ENCODE measurements at places on chromosomes 11 and 22.

- no peak for DNase-seq
- H3K36me3 ChIP-seq, result no peaks in the 10 kb centered on the region
- H3K4me1 ChIP-seq, result no peaks in the 10 kb centered on the region
- H3K27ac ChIP-seq, result no peak overlapping the region
Measured at GRCh38 chr22:36986242-36986821, 32.9 kb downstream of the TST start.

DNA sequence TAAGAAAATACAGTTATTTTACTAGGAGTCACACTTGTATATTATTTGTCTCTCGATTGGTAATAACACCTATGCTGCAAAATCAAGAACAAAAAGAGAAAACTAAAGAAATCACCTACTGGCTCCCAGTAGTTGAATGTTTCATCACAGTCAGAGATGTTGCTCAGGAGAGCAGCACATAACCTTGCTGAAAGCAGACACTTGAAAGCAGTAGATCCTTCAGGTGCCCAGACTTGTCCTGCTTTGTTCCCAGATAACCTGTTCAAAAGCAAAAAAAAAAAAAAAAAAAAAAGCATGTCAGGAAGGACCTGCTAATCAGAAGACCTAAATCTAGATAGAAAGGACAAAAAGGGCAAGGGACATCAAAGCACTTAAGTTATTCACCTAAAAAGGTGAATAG is 1.3 kb downstream of the ALG9 start:
- no peaks in the 10 kb centered on the region for H3K27me3 ChIP-seq
- H3K36me3 ChIP-seq, result peaks cover 43% of the 10 kb centered on the region
- H3K4me1 ChIP-seq, result no peaks in the 10 kb centered on the region
- no peak overlapping the region for H3K27ac ChIP-seq
- peak overlapping the region; percentile 82 for H3K4me3 ChIP-seq

DNA sequence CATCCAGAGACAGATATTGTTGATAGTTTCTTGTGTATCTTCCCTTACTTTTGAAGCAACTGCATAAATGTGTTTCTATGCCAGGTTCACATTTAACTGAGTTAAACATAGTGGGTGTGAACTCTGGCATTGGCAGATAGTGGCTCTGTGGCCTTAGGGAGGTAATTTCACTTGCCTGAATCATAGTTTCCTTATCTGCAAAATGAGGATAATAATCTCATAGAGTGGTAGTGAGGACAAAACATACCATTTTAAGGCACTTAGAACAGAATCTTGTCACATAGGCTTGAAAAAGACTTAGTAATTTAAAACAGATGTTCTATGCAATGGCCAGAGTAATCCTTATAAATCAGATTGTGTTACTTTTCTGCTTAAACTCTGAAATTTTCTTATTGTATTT is 56.4 kb upstream of the SYN3 start:
- no peak overlapping the region for H3K4me3 ChIP-seq
- no peak overlapping the region for H3K27ac ChIP-seq
- no peaks in the 10 kb centered on the region for H3K4me1 ChIP-seq
- H3K27me3 ChIP-seq, result no peaks in the 10 kb centered on the region
- no peaks in the 10 kb centered on the region for H3K36me3 ChIP-seq

DNA sequence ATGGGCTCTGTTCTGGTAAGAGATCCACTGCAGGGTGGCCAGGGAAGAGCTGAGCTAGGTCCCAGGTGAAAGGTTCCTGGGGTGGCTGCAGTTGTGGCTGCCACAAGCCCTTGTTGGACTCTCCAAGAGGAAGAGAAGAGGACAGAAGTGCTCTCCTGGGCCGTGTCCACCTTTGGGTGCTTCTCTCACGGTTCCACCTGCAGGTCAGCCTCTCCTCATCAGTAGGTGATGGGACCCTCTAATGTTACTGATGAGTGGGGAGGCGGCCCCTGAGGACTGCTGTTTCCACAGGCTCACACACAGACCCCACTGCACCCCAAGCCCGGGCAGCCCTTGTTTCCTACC is 804.9 kb downstream of the BRD1 start:
- no peaks in the 10 kb centered on the region for H3K27me3 ChIP-seq
- no peak for DNase-seq
- H3K36me3 ChIP-seq, result no peaks in the 10 kb centered on the region

- no peak for DNase-seq
- H3K27ac ChIP-seq, result no peak overlapping the region
- no peaks in the 10 kb centered on the region for H3K27me3 ChIP-seq
Measured at GRCh38 chr11:65834202-65834601, 439 bp downstream of the SNX32 start.

DNA sequence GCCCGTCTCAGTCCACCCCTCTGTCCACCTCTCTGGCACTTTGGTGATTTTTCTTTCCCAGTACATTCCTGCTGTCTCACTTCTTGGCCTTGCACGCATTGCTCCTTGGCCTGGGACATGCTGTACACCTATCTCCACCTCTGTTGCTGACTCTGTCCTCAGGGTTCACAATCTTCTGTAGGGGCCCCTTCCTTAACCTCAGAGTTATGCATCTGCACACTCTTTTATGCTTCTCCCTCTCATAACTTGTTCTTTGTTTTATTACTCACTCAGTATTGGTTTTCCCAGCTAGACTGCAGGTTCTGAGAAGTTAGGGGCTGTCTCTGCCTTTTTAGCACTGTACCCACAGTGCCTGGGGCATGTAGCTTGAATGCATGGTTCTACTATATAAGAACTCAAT is 139.1 kb upstream of the MTMR2 start:
- H3K27me3 ChIP-seq, result no peaks in the 10 kb centered on the region
- no peak for DNase-seq
- H3K4me3 ChIP-seq, result no peak overlapping the region
- H3K27ac ChIP-seq, result no peak overlapping the region

DNA sequence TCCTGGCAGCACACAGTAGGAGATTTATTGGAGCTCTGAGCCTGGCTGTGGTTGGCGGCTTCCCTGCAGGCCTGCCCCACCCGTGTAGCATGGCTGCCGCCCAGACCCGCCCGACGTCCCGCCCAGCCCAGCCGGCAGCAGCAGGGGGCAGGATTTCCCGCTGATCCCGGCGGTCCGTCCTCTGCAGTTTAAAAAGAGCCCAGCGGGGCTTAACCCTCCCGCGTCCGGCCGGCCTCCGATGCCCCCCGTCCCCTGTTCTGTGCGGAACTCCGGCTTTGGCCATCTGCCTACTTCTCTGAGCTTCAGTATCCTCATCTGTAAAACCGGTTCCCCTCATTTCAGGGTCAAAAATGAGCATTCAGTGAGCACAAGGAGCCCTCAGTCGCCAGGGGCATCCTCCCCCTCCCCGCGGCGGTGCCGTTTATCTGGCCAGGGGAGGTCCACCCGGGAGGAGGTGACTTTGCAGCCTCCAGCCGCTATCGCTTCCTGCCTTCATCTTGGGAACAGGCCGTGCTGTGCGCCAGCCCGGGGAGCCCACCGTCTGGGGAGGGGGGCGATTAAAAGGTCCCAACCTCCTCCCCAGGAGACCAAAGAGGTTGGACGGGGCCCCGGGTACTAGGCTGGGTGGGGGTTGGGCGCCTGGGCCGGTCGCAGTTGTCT is at the start of gene GAS2L1:
TSS of gene GAS2L1 (plus strand) at position 476 of the 660 bp plus-strand sequence. CDS start 1,456 bp downstream, outside the sequence.
- no peaks in the 10 kb centered on the region for H3K27me3 ChIP-seq
- peak within 1 kb of the TSS; percentile 59 for H3K4me3 ChIP-seq
- peaks cover 20% of the 10 kb centered on the region for H3K4me1 ChIP-seq
- DNase-seq, result peak; percentile 61
- H3K36me3 ChIP-seq, result peaks cover 2% of the 10 kb centered on the region

DNA sequence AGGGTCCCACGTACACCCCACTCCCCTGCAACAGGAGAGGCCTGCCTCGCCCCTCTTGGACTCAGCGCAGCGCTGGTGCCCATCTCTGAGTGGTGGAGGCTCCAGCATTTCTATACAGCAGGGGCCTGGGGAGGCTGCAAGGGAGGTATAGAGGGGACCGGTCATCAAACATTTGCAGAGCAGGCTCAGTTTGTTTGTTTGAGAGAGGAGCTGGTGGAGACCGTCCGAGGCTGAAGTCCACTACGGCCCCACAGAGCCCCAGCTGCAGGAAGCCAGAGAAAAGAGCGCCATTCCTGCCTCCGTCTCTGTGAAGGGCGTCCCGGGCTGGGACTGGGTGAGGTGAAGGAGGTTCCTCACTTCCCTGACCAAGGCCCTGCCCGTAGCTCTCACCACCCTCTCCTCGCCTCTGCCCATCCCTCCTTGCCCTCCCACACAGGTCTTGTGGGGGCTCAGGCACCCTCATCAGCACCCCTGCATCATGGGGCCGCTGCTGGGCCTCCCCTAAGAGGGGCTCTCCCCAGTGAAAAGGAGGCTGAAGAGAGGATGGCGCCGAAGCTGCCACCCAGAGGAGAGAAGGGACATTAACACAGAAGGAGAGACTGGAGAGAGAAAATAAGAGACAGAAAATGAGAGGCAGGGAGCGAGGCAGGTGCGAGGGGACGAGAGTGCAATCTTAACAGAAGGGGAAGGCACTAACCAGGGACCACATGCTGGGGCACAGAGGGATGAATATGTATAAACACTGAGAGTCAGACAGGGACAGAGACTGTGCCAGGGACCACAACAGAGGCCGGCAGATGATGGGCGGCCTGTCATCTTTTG is 24.5 kb downstream of the RPUSD4 start:
- peaks cover 9% of the 10 kb centered on the region for H3K4me1 ChIP-seq
- no peak overlapping the region for H3K27ac ChIP-seq
- DNase-seq, result no peak
- no peaks in the 10 kb centered on the region for H3K27me3 ChIP-seq

DNA sequence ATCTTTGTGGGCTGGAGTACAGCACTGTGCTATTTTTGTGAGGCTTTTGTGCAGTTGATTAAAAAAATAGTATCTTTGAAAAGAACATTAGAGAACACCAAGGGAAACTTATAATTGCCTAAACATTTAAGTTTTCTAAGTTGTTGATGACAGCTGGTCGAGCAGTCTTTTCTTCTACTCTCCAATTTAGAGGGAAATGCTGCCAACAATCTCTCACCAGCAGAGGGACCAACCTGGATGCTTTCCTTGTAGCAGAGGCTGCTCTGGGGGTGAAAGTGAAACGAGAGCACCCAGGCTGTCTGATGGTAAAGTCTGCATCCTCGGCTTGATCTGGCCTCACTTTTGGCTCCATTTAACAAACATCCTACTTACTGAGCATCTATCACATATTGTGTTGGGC is 1286.5 kb upstream of the TENM4 start:
- peak; percentile 8 for DNase-seq
- no peaks in the 10 kb centered on the region for H3K27me3 ChIP-seq
- H3K36me3 ChIP-seq, result no peaks in the 10 kb centered on the region
- H3K4me3 ChIP-seq, result no peak overlapping the region
- H3K4me1 ChIP-seq, result no peaks in the 10 kb centered on the region

DNA sequence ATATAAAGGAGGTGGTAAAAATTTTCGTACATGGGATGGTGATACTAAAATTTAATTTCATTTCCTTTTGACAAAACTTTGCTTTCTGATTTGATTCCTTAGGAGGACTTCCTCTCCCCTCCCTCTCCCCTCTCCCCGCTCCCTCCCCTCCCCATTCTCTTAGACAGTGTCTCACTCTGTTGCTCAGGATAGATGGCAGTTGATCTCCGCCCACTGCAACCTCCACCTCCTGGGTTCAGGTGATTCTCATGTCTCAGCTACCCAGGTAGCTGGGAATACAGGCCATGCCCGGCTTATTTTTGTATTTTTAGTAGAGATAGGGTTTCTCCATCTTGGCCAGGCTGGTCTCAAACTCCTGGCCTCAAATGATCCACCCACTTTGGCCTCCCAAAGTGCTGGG is 15.9 kb downstream of the TRIM44 start:
- H3K27ac ChIP-seq, result no peak overlapping the region
- no peaks in the 10 kb centered on the region for H3K36me3 ChIP-seq
- H3K27me3 ChIP-seq, result no peaks in the 10 kb centered on the region
- peaks cover 10% of the 10 kb centered on the region for H3K4me1 ChIP-seq
- H3K4me3 ChIP-seq, result no peak overlapping the region

GRCh38 chr11:102196816-102197215 is 86.6 kb downstream of the YAP1 start:
- H3K4me1 ChIP-seq, result peaks cover 23% of the 10 kb centered on the region
- no peak overlapping the region for H3K4me3 ChIP-seq
- H3K36me3 ChIP-seq, result peaks cover 49% of the 10 kb centered on the region
- no peak overlapping the region for H3K27ac ChIP-seq
- H3K27me3 ChIP-seq, result no peaks in the 10 kb centered on the region
- no peak for DNase-seq

GRCh38 chr11:74005721-74006517 is 3.0 kb downstream of the UCP3 start:
- DNase-seq, result no peak
- H3K4me1 ChIP-seq, result peaks cover 2% of the 10 kb centered on the region
- peak overlapping the region; percentile 9 for H3K4me3 ChIP-seq
- no peaks in the 10 kb centered on the region for H3K27me3 ChIP-seq

- no peak for DNase-seq
- no peaks in the 10 kb centered on the region for H3K27me3 ChIP-seq
- H3K4me3 ChIP-seq, result no peak overlapping the region
- peaks cover 4% of the 10 kb centered on the region for H3K36me3 ChIP-seq
Measured at GRCh38 chr11:17369094-17369493, 17.5 kb downstream of the NCR3LG1 start.

GRCh38 chr11:45959851-45960250 is 37.4 kb downstream of the LARGE2 start:
- H3K4me3 ChIP-seq, result no peak overlapping the region
- H3K4me1 ChIP-seq, result no peaks in the 10 kb centered on the region
- DNase-seq, result no peak
- no peaks in the 10 kb centered on the region for H3K27me3 ChIP-seq

- H3K27ac ChIP-seq, result no peak overlapping the region
- no peaks in the 10 kb centered on the region for H3K36me3 ChIP-seq
- no peaks in the 10 kb centered on the region for H3K4me1 ChIP-seq
- no peak for DNase-seq
- no peak overlapping the region for H3K4me3 ChIP-seq
Measured at GRCh38 chr22:35611200-35611890, 5.8 kb downstream of the MB start.

DNA sequence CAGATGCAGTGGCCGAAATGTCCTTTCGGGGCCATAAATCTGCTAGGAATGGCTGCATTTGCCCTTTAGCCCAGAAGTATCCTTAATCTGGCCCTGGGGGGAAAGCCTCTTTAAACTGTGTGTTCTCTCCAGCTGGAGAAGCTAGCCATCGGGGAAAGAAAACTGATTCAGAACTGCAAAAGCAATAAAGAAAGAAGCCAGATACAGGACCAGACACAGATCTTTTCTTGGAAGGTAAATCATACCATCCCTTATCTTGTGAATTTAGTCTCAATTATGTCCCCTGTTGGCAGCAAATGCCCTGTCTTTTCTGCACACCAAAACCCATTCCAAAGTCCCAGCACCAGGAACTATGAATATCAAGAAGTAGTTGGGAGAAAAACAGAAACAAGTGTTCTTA is 25.6 kb downstream of the PC start:
- no peak overlapping the region for H3K4me3 ChIP-seq
- H3K4me1 ChIP-seq, result no peaks in the 10 kb centered on the region
- H3K36me3 ChIP-seq, result no peaks in the 10 kb centered on the region
- H3K27ac ChIP-seq, result no peak overlapping the region
- no peaks in the 10 kb centered on the region for H3K27me3 ChIP-seq

GRCh38 chr22:20563466-20563906 is 56.1 kb downstream of the MED15 start:
- DNase-seq, result no peak
- H3K4me3 ChIP-seq, result no peak overlapping the region
- no peak overlapping the region for H3K27ac ChIP-seq
- no peaks in the 10 kb centered on the region for H3K4me1 ChIP-seq
- peaks cover 39% of the 10 kb centered on the region for H3K36me3 ChIP-seq
- H3K27me3 ChIP-seq, result no peaks in the 10 kb centered on the region
